Activated naive CD4-positive, alpha-beta T cell treated with Interleukin-2 at 50 U/mL for 16 hours (primary cell): ENCODE measurements at places on chromosomes 2 and 18.

DNA sequence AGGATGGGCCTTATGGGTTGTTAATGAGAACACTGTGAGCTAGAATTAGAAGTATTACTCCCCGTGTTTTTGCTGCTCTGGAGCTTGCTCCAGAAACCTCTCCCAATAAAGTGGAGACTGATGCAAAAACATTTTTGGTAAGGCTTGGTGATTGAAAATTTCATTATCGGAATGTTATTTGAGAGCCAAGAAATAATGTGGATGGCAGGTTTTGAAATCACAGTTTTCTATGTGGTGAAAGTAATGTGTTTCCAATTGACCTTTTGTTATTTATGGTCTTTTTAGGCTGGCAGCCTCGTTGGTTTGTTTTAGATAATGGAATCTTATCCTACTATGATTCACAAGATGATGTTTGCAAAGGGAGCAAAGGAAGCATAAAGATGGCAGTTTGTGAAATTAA lies 5.1 kb downstream of the PLEKHA3 start:
- DNase-seq = no peak

DNA sequence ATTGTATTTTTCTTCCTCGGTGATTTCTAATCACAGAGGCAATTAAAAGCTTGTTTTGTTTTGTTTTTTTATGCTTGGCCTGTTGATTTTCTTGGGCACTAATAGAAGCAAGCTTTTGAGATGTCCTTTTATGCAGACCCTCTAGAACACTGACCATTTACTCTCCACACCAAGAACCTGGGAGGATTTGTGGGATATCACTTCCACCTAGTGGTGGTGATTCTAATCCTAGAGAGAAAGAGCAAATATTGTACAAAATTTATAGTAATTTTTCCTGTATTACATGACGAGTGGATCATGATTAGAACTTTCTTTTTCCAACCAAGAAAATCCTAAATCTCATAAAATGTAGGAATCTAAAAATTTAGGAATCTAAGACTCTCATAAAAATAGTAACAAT lies 23.4 kb downstream of the NEMP2 start:
- no peak for DNase-seq

GRCh38 chr2:12754643-12755042 lies 37.9 kb downstream of the TRIB2 start:
- DNase-seq = no peak

DNA sequence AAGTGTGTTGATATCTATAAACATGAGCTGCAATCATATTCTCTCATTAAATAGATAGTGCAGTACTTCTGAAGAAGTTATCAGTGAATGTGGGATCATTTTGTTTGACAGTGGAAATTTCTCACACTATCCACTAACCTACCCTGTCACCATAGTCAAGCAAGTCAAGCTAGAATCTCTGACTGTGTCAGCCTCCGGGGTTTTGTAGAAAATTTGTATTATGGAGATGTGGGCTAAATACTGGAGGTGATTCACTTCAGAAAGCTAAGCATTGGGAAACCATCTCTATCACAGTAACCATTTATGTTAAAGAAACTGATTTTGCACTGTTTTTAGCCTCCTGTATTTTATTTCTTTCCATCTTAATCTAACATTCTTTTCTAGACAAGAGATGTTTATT lies 126.6 kb upstream of the CREB1 start:
- no peak for DNase-seq

GRCh38 chr2:196406-196805 lies 67.4 kb downstream of the SH3YL1 start:
- DNase-seq = no peak

GRCh38 chr2:22485486-22485885 lies 899.5 kb upstream of the KLHL29 start:
- no peak for DNase-seq

DNA sequence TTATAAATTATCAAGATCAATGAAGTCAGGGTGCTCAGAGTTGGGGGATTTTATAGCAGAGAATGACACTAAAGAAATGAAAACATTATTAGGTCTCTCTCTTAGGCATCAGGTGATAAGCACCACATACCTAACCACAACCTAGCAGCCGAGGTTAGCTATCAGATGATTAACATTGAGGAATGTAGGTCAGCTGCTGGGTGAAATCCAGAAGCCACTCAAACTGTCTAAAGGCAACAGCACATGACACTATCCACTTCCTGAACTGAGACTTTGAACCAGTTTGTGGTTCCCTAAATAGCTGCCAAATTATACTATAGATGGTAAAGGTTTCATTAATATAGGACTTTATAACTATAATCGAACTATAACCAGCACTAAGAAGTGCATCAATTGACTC lies 4.7 kb downstream of the EPG5 start:
- peak; percentile 45 for DNase-seq

- no peak for DNase-seq
Observed at GRCh38 chr18:67650686-67651385, 134.3 kb upstream of the DSEL start.

DNA sequence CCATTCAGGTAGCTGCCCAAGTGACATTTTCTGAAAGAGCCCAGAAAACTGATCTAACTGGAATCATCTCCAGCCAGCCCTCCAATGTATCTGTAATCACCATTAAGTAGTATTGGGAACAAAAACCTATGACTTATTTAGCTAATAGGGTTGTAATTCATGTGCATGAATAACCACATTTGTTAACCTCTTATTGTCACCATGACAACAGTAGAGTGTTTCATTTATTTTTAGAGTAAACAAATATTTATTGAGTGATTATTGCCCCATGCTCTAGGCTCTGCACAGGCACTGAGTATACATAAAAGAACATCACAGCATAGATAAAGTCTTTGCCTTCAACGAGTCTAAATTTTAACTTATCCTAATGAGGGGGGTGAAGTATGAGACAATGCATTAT lies 265.4 kb upstream of the UBE2E3 start:
- DNase-seq = no peak

- DNase-seq = no peak
Observed at GRCh38 chr18:42746794-42747193, 368.7 kb downstream of the RIT2 start.

DNA sequence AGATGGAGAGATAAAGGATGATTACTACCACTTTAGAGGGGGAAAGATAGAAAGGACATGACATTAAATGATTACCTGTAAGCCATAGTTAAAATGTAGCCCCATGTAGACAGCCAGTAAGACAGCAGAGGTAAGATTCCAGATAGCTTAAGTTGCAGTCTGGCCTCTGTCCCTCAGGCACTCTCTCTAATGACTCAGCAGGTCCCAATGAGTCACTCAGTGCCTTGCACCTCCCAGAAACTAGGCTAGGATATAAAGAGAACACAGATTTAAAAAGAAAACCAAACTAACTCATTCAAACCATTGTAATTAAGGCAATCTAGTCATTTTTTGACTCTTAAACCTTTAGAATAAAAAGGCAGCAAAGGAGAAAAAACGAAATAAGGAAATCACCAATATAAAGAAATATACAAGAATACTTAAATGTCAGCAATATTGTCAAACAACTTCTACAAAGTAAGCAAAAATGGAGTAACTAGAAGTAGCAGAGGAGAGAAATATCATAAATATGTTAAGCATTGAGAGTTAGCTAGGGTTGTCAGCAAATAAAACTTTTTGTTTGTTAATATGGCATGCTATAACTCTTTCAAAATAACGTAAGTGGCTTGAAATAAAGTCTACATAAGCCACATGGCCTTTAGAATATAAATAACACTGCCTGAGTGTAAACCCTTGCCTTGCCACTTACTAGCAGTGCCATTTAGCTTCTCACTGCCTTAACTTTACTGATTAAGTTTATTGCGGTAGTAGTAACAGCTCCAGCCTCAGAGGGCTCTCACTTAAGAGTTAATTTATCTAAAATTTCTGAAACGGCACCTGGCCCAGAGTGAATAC lies 48.5 kb downstream of the SOCS6 start:
- no peak for DNase-seq

- DNase-seq = peak; percentile 25
Observed at GRCh38 chr2:216341121-216341520, 31.2 kb downstream of the MARCHF4 start.

GRCh38 chr18:35458677-35459441 lies 38.9 kb downstream of the INO80C start:
- no peak for DNase-seq

DNA sequence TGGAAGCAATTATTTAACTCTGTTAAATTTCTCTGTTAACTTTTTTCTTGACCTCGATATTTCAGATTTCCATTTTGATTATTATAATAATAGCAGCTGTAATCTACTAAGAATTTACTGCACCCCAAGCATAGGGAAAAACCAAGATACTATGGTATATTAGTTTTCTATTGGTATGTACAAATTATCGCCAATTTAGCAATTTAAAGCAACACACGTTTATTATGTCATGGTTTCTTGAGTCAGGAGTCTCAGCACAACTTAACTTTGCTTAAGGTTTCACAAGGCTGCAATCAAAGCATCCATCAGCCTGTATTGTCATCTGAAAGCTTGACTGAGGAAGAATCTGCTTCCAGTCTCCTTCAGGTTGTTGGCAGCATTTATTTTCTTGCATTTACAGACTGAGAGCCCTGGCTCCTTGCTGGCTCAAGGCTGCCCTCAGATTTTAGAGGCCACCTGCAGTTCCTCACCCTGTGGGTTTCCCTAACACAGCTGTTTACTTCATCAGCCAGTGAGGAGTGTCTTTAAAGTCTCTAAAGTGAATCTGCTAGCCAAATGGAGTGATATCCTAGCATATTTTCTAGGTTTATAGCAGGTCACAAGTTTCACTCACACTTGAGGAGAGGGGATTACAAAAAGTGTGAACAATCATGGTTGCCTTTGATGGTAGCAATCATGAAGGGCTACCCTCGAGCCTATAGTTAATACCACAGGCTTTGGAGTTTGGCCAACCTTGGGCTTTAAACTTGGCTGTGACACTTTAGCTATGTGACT lies 4.4 kb upstream of the VPS54 start:
- DNase-seq = no peak

- no peak for DNase-seq
Observed at GRCh38 chr18:49749563-49749962, 63.8 kb downstream of the ACAA2 start.

- peak; percentile 12 for DNase-seq
Observed at GRCh38 chr2:168758970-168759820, 43.2 kb upstream of the NOSTRIN start.

- DNase-seq = no peak
Observed at GRCh38 chr18:28689588-28689987, 512.7 kb upstream of the CDH2 start.

DNA sequence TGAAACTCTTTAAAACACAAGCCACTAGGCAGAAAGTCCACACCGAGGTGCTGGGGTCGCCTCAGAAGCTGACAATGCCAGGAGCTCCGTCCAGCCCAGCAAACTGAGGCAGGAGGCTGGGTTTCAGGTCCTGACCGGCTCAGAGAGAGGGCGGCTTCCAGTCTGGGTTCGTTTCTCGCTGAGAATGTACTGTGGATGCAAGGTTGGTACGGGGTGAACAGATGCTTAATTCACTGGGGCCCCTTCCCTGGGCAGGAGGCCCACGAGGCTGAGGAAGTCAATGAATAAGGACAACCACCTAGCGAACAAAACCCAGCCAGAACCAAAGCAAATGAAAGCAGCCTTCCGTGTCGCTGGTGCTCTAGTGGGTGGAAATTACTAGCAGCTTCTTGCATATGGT lies 142.0 kb downstream of the RTP5 start:
- no peak for DNase-seq

DNA sequence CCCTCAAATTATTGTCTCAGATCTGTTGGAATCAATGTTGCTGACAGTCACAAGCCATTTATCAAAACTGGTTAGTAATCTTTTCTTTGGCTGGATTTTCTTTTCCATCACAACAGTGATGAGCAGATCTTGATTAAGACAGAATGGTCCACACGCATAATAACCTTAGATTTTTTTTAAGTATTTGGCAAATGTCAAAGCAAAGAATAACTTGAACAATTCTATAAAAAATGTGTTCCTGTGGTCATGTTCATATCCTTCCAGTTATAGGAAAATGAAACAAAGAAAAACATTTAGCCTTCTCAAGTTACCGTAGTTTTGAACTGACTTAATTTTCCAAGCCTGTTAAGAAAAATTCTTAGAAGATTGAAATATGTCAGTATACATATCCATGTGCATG lies 659.9 kb upstream of the ID2 start:
- DNase-seq = no peak

GRCh38 chr2:231037202-231037730 lies at the start of gene C2orf72:
Gene C2orf72 (plus strand): TSS chr2:231037523. CDS start chr2:231037566, 43 bp downstream.
- DNase-seq = no peak

- DNase-seq = no peak
Observed at GRCh38 chr18:13217971-13218367, 591 bp upstream of the LDLRAD4 start.

DNA sequence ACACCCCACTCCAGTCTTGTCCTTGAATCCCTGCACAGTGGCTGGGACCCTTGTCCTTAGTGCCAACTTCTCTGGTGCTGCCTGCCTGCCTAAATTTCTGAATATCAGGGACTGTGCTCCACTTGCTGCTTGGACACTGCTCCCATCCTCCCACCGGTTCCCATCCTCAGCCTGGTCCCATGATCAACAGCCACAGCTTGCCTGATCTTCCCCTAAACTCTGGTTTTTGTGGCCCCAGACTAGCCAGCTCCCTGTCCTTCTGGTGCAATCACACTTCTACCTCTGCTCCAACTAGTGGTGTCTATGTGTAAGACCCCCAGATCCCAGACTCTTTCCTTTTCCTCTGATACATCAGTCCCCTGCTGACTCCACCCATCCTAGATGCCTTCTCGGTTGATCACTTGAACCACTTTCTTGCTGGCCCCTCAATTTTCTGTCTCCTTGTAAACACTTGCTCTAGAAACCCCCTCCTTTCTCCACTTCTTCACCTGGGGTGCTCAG lies 37.2 kb upstream of the POLE4 start:
- DNase-seq = no peak

DNA sequence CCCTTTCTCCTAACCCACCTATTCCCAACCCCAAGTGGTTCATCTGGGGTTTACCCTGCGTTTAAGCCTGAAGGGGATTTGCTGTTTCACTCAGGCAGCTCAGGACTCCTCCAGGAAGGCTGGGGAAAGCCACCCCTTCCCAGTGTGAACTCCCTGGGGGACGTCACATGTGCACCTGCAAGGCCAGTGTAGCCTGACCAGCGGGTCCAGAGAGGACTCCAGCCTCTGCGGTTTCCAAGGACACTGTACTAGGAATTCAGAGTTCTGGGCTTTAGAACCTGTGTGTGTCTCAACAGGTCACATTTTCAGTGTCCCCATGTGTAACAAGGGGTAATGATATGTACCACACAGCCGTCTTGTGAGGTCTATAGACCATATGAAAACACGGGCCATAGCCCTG lies 17.9 kb downstream of the EHD3 start:
- DNase-seq = no peak

GRCh38 chr2:171523088-171524017 lies 1.1 kb downstream of the CYBRD1 start:
- DNase-seq = peak; percentile 5
